ENCODE measurements at places on chromosomes 5 and 9.

- DNase-seq: no peak
These were observed 51.8 kb downstream of the POU4F3 start for GRCh38 chr5:146390469-146390868.

GRCh38 chr5:40832345-40832744, 2.7 kb downstream of the RPL37 start:
- DNase-seq: no peak

- DNase-seq: no peak
These were observed 46.2 kb downstream of the RNF145 start for GRCh38 chr5:159163027-159163700.

GRCh38 chr5:89954916-89955315, 454.6 kb downstream of the CETN3 start:
- no peak for DNase-seq

GRCh38 chr5:75275756-75276155, 39.1 kb upstream of the ANKRD31 start:
- DNase-seq: no peak
